Lower leg skin (tissue), 4 donors: ENCODE measurements at places on chromosomes 1 and 21. TPM values are rescaled to one million over a fixed set of nuclear protein-coding genes. Genes with fewer than 3 reads are reported as not detected.

Gene RNU1-2
- total RNA-seq: under 0.01 TPM

Gene RAB25
- total RNA-seq: 237 TPM

- no peak for DNase-seq
Measured at GRCh38 chr1:51877434-51878307, 856 bp downstream of the NRDC start.

- DNase-seq: peak; percentile 43
Measured at GRCh38 chr1:12604114-12604874, 13.7 kb downstream of the DHRS3 start.

- peak; percentile 66 for DNase-seq
Measured at GRCh38 chr1:153752571-153753195, 22.5 kb upstream of the SLC27A3 start.

- no peak for DNase-seq
Measured at GRCh38 chr1:201515062-201515750, 8.3 kb upstream of the CSRP1 start.

DNA sequence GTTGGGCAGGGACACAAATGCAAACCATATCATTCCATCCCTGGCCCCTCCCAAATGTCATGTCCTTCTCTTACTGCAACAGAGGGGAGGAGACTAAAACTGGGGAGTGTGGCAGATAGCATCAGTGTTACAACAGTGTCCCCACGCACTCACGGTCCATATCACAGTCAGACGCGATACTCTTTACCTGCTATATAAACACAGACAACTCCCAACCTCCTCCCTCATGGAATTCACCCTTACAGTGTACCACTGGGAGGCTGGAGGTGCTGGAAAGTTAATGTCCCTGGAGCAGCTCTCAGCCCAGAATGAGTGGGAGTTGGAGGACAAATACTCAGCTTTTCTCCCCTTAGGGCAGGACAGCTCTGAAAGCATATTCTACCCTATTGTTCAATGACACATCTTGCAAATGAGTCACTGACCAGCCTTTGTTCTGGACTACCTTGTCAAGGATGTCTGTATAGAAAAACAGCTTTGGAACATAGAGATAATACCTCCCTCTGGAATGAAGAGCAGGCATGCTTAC is 445.9 kb downstream of the SETD4 start:
- DNase-seq: no peak
